Bronchial epithelial cell (primary cell): ENCODE measurements at places on chromosomes 1 and 21. TPM values are rescaled to one million over a fixed set of nuclear protein-coding genes. Genes with fewer than 3 reads are reported as not detected.

GRCh38 chr1:60922304-60922703, 160.1 kb upstream of the NFIA start:
- DNase-seq = no peak

DNA sequence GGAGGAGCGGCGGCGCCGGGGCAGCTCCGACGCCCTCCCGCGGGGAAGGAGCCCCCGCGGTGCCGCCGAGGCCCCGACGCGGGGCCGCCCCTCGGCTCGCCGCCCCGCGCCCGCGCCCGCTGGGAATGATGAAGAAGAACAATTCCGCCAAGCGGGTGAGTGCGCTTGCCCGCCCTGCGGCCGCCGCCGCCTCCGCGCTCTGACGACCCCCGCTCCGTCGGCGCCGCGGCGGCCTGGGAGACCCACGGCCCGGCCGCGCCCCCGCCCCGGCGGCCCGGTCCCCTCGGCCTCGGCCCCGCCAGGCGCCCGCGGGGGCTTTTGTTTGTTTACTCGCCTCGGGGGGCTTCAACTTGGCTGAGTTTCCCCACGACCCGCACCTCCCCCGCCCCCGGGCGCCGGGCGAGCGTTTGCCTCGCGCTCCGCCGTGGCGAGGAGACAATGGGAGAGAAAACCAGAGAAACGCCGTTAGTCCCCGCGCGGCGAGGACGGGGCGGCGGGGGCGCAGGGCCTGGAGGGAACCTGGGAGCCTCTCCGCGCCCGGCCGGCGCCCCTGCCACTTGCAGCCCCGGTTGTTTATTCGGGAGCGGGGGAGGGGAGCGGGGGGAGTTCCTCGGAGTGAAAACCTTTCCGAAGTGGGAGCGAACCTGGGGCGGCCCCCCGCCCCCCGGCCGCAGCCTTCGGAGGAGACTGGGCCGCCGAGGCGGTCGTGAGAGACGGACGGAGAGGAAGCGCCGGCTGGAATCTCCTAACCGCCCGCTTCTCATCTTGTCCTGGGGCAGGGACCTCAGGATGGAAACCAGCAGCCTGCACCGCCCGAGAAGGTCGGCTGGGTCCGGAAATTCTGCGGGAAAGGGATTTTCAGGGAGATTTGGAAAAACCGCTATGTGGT, 661 bp downstream of the PLEKHO1 start:
- DNase-seq = no peak

GRCh38 chr1:200379432-200379757, 30.4 kb downstream of the ZNF281 start:
- peak; percentile 97 for DNase-seq

DNA sequence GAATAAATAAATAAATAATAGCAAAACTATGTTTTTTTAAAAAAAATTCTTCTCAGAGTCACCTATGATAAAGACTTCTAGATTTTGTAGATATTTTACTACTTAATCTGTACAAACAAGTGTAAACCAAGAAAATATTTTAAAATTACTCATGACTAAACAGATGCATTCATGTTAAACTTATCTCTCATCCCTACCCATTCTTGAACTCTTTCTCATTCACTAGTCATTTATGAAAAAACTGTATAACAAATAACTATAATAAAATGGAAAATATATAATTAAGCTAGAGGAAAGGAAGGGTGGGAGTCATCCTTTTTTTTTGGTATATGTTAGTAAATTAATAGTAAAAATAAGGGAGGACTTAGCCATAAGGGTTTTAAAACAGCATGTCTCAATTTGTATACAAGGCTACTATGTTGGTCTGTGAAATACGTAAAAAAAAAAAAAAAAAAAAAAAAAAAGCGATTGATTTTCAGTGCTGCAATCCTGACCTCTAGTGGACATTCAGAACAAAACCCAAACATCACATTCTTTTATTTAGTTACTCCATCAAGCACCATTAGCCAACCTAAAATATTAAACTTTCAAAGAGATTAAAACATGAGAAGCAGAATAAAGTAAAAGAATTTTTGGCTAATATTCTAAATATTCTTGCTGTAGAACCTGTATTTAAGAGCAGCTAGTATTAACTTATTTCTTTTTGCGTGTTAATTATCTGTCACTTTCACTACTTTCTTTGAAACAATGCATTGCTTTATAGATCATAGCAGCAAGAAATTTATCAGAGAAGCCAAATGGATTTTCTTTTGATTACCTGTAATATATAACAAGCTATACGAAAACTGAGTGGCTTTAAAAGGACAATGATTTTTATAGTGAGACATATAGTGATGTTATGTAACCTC, 255.8 kb upstream of the CACYBP start:
- DNase-seq = peak; percentile 57

- DNase-seq = no peak
Measured at GRCh38 chr1:114107474-114108435, 45.9 kb downstream of the SYT6 start.

Gene GPR37L1
- total RNA-seq = under 0.01 TPM in 1 of 2 replicates, not detected in the other

GRCh38 chr1:234701737-234702341, 91.9 kb upstream of the IRF2BP2 start:
- no peak for DNase-seq

DNA sequence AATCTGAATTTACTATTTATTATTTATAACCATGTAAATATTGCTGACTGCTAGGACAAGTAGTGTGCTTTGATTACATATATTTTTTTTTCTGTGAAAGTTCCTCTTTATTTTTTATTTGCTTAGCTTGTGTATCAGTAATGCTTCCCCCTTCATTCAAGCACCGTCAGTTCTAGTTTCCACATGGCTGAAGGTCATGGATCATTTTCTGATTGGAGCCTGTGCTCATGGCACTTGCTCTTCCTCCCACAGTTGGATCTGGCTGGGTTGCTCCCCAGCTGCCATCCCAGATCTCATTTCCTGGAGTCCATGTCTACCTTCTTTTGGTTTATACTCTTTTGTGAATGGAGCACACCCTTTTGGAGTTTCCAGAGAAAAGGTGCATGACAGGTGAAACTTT, 57.0 kb upstream of the IGSF5 start:
- DNase-seq = no peak

Gene ZNF648
- total RNA-seq = not detected in 2 replicates

DNA sequence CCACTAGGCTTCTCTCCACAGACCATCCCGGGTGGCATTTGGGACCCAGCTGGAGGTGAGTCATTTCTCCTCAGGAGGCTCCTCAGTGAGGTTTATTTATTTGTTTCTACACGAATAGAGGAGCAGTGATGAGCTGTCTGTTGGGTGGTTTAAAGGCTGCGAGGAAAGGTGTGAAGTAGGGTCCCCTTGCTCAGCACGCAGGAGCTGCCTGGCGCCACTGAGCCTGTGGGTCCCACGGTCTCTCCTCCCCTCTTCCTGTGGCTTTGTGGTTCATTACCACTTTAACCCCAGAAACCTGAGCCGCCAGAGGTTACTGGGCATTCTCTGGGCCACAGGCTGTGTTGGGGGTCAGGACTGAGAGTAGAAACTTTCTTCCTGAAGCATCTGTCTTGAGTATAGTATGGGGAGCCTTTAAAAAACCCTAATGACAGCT, 39.9 kb downstream of the IL6R start:
- DNase-seq = peak; percentile 34

DNA sequence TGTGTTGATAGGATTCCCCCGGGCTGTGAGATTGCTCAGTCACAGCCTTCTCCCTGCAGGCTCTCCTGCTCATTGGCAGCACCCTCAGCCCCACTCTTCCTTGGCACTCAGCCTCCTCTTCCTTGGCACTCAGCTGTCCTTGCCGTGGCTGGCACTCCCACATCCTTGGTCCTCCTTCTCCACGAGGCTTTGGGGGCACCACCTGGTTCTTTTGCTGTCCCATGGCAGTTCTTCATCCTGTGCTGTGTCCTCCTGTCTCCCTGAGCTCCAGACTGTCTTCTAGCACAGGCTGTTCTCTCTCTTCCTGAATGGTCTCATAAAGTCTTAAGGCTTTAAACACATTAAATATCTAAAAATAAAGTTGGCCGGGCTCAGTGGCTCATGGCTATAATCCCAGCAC, 27.0 kb downstream of the PKNOX1 start:
- DNase-seq = no peak

DNA sequence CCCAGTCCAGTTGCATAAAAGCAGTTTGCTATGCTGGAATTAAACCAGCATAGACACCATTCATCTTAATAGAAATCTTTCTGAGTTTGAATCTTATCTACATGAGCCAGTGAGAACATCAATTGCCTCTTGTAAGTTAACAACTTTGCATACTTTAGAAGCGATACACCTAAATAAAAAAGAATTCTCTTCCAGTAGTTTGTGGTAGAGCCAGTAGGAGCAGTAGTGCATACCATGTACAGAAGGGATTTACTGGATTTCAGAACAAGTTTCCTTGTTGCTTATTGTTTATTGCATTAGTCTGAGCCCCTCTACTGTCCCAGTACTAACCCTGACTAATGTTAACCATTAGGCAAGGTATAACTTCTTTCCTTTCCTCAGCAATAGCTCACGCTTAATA, 313.1 kb downstream of the TGFB2 start:
- no peak for DNase-seq

DNA sequence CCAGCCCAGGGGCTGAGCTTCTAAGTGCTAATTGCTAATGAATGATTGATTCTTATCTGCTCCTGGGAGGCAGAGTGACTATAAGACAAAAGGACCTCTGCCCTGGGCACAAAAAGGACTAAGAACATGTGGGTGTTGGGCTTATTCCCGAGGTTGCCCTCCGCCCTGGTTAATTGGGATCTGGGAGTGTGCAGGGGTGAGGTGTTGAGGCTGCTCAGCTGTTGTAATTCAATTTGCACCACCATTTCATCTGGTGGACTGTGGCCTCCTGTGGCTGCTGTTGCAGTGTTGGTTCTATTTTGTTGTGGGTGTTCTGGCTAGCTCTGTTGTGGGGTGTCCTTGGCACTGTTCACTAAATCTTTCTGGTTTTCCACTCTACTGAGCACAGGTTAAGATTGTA, 13.3 kb downstream of the KNCN start:
- no peak for DNase-seq

- DNase-seq = no peak
Measured at GRCh38 chr1:82110366-82111254, 309.9 kb downstream of the ADGRL2 start.

DNA sequence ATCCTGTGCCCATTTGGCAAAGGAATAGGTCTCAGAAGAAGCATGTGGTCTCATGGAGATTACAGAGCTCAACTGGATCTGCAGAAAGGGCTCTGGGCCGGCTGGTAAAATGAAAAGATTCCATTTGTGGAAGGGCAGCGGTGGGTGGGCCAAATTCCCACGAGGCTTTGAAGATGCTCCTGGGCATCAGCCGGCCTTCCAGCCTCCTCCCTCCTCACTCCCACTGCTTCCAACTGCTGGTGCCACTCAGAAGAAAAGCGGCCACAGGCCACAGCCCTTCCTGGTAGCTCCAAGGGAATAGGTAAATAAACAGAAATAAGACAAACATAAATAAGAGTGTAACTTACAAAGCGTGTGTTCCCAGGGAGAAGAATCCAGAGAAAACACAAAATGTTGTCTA, 136.3 kb upstream of the SLC44A3 start:
- DNase-seq = no peak

- DNase-seq = no peak
Measured at GRCh38 chr1:208045463-208046260, 134.7 kb upstream of the CD34 start.

DNA sequence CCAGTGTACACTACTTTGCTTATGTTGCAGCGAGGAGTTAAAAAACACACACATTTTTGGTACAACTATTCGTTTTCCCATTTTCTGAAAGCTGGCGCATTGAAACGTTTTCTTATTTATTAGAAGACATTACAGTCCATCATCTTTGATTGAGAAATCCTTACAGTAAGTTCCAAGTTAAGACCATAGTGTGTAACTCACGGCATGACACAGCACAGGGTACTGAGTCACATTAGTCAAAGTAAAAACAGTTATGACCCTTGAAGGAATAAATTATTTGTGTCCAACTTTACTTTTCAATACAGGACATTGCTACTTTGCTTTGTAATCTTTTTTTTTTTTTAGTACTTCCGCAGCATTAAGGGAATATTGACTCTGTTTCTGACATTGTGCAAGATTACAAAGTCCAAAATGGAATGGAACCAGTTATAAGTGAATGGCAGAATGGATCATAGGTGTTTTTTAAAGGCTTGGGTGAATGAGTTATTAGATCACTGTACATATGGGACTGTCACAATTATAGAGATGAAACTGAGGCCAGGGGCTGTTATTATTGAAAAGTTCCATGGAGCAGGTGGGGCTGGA, 11.7 kb downstream of the PTGFRN start:
- DNase-seq = no peak

Gene MEX3A
- total RNA-seq = 0.13 and 0.53 TPM in 2 replicates

Gene RBP7
- total RNA-seq = 0.26 TPM in 2 replicates

DNA sequence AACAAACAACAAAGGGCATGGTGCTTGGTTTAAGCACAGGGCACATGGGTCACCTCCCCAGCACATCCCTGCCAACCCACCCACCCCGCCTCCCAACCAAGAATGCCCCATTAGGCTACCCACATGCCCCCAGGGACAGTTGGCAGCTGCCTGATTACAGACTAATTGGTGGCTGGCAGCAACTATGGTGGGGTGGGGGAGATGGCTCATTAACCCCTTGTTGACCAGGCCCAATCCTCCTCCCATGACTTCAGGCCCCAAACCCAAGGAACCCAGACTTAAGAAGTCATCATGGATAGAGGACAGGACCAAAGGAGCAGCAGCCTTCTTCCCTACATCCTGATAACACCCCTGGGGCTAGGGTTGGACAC, 1.3 kb downstream of the RIMS3 start:
- DNase-seq = no peak

- no peak for DNase-seq
Measured at GRCh38 chr1:221729771-221730330, 12.0 kb downstream of the DUSP10 start.

- no peak for DNase-seq
Measured at GRCh38 chr1:21005466-21006239, 171.0 kb downstream of the EIF4G3 start.

Gene MYOG
- not detected in 2 replicates for total RNA-seq

Gene PTGFR
- total RNA-seq = 0.13 and 0.26 TPM in 2 replicates

Gene CHIA
- total RNA-seq = not detected in 2 replicates

- DNase-seq = no peak
Measured at GRCh38 chr1:159826441-159827101, at the start of gene SLAMF8. SLAMF8 (plus strand) TSS chr1:159826873; CDS start chr1:159826899, 26 bp downstream.

Gene KCNH1
- total RNA-seq = under 0.01 TPM in 1 of 2 replicates, not detected in the other
